ENCODE measurements at places on chromosomes 4 and X.

DNA sequence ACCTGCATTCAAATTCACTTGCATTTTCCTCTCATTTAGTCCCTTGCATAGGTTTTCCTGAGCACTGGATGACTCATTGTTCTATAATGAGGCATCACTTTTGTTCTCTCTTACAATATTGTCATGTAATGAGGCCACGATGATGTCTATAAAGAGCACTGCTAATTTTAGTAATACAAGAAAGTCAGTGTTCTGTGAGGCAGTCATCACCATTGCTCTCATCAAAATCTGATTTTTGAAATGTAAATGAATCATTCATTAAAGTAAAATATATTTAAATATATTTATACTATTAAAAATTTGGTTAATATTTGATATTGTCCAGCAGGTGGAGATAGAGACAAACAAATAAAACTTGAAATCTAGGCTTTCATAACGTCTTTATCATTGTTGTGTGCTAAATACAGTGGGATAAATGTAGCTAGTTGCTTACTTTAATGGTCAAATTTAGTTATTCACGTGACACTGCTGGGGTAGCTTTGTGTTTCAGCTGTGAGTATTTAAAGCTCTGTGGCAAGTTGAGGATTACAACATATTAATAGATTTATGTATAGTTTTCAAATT lies 15.4 kb downstream of the HMGB2 start:
- peak; percentile 55 for DNase-seq

- no peak for DNase-seq
Measured at GRCh38 chrX:15167826-15168225, 102.1 kb downstream of the ASB9 start.

- DNase-seq: no peak
Measured at GRCh38 chr4:13454786-13455185, 29.4 kb downstream of the RAB28 start.

GRCh38 chr4:182908124-182908523 lies 9.1 kb downstream of the DCTD start:
- no peak for DNase-seq

DNA sequence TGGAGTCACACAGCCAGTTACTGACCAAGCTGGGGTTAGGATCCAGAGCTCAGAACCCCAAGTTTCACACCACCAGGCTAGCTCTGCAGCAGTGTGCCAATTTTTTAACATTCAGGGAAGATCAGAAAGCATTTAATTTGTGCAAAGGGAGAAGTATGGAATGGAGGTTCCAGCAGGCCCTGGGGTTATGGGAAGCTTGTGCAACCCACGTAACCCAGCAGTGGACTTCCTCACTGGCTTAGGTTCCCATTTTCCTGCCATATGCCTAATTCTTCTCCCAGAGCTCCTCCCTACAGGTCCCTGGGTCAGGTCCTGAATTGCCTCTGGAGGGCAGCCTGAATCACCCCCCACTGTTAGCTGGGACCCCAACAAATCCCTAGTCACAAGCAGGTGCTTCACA lies 14.0 kb downstream of the APLN start:
- DNase-seq: no peak

DNA sequence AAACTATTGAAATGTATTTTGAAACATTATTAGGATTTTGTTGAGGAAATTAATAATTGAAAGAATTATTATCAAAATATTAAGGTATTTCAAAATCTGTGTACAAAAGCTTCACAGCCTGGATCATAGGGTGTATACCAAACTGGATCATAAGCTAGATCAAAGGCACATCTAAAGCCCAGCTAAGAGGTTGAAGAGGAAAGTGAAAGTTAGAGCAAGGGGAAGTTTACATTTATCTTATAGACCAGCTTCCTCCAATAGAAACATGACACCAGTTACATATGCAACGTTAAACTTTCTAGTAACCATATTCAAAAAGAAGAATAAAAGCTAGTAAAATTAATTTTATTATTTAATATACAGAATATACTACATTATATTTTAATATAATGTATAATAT lies 227.2 kb upstream of the BMP3 start:
- DNase-seq: no peak

- no peak for DNase-seq
Measured at GRCh38 chrX:111110098-111110775, 14.2 kb downstream of the PAK3 start.

DNA sequence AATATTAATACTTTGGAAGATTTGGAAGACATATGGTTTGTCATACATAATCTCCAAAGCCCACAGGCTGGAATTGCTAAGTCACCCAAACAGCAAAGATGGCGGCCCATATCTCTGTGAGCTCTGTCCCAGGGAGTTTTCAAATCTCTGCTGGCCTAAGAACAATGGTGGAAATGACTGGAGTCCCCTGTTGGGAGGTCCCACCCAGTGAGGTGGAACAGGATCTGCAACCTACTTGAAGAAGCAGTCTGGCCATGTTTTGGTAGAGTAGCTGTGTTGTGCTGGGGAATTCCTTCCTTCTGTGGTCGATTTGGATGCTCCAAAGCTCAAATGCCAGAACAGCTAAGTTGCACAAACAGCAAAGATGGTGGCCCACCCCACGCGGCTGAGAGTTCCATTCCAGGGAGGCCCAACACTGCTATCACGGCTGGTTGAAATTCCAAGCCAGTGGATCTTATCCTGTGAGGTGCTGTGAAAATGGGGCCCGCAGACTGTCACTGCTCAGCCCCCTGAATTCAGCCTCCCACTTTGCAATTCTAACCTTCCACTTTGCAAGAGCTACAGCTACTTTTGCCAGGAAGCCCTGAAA lies 3.2 kb upstream of the UGT2B7 start:
- DNase-seq: no peak

DNA sequence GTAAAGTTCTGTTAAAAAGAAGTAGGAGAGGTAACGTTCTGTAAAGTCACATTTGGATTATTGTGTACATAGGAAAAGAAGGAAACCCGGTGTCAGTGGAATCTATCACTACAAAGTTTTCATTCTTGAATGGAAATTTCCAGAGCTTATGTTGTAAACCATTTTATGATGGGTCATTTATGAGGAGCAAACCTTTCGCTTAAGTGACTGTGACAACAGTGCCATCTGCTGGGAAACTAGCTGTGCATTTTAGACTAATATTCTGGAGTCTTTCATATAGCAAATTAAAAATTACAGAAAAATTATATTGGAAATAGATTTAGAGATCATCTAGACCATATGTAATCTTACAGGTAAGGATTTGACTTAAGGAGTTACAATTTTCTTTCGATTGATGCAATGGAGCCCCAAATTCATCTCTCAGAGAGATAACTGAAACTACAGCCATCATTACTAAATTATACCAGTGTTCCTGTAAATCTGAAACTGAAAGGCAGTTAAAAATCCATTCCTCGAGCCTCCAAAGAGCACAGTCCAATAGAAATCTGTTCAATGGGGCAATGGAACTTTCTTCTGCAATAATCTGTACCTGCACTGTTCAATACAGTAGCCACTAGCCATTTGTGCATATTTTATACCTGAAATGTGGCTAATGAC lies 26.9 kb downstream of the ASB9 start:
- DNase-seq: peak; percentile 50

- no peak for DNase-seq
Measured at GRCh38 chrX:13109817-13110216, 65.4 kb upstream of the FAM9C start.

DNA sequence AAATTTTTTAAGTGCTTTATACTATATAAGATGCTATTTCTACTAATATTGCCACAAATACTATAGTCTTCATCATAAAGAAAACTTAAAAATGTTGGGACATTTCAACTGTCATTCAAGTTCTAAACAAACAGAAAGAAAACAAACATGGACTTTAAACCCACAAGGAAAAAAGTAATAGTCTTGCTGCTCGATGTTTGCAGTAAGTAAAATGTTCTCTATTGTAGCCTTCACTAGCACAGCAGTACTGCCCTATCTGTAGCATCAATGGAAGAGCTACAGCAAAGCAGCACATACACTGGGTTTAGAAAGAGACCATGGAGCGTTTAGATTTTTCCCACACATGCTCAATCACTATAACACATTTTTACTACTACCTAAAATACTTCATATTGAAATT lies 146.8 kb downstream of the KLHL13 start:
- no peak for DNase-seq

- no peak for DNase-seq
Measured at GRCh38 chr4:149964001-149964796, 114.0 kb upstream of the DCLK2 start.

DNA sequence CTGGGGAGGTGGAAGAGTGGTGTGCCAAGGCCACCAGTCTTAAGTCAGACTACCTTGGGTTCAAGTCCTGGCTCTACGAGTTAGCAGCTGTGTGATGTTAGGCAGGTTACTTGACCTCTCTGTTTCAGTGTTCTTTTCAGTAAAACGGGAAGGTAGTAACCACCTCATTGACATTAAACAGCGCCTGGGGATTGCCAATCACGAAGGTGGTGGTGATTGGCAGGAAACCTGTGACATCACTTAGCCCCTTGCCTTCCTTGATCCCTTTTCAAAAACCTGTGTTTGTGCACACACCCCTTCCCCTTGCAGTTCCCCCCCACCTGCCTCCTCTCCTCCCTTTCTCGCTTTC lies 7.6 kb downstream of the KLF3 start:
- peak; percentile 14 for DNase-seq

- no peak for DNase-seq
Measured at GRCh38 chrX:120290107-120290506, 21.2 kb downstream of the TMEM255A start.

DNA sequence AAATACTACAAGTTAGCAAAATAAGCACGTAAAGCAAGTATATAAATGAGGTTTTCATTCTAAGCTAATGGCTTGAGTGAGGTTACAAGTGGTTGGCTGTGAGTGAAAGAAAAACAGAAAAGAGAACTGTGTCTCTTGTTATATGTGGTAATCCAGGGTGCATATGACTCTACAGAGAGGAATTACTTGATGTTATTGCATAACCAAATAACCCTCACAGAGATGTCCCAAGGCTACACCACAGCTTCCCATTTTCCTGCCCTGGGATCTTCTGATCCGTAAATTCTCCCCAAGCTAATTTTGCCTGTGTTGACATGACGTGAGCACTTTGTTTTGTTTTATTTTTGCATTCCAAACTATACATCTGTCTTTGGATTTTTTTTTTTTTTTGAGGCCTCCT lies 470.0 kb upstream of the INTU start:
- no peak for DNase-seq

- DNase-seq: no peak
Measured at GRCh38 chr4:86181585-86181984, 178.3 kb downstream of the MAPK10 start.

DNA sequence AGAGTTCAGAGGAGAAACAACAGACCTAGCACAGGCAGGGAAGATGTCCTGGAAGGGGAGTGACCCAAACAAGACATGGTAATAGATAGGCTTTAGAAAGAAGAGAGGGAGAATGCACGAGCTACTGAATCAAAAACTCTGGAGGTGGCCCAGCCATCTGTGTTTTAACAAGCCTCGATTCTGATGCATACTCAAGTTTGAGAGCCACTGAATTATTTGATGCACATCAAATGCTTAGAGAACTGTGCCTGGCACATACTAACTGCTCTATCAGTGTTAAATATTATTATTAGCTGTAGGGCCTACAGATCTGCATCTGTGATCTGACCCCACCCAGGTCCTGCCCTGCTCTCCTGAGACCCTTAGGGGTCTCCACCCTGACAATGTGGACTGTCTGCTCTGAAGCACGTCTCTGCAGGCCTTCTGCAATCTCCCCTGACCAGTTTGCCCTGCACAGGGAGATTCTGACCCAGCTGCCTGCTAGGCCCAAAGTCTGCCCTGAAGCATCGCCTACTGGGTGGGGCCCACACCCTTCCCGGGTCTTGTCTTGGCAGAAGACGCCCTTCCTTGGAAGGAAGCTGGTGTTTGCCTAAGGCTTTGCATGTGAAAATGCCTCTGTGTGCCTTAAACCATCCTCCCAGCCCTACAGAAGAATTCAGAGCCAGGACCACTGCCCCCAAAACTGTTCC lies 201.5 kb upstream of the KLF3 start:
- peak; percentile 50 for DNase-seq

GRCh38 chrX:126393284-126393683 lies 159.3 kb downstream of the DCAF12L1 start:
- no peak for DNase-seq

- no peak for DNase-seq
Measured at GRCh38 chrX:136262243-136262642, 11.0 kb upstream of the MAP7D3 start.
